ENCODE measurements at places on chromosomes 6 and 20.

GRCh38 chr6:68211242-68211795 is 423.8 kb upstream of the ADGRB3 start:
- no peak for DNase-seq

- no peak for DNase-seq
Observed at GRCh38 chr6:52053038-52053695, 34.2 kb downstream of the PKHD1 start.

DNA sequence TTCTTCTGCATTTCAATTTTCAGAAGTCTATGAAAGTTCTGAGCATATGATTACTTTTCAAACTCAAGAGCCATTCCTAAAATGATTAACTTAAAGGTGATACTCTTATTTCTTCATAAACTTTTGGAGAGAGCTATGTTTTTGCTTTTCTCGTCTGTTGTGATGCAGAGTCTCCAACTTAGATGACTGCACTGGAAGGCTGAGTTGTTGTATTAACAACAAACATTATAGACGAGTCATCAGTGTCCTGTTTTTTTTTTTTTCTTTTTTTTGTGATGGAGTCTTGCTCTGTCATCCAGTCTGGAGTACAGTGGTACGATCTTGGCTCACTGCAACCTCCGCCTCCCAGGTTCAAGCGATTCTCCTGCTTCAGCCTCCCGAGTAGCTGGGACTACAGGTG is 101.9 kb downstream of the CD109 start:
- no peak for DNase-seq

- DNase-seq, result peak; percentile 52
Observed at GRCh38 chr6:90078513-90079289, 184.4 kb downstream of the GJA10 start.

- DNase-seq, result no peak
Observed at GRCh38 chr6:137769797-137770362, 97.2 kb upstream of the TNFAIP3 start.

DNA sequence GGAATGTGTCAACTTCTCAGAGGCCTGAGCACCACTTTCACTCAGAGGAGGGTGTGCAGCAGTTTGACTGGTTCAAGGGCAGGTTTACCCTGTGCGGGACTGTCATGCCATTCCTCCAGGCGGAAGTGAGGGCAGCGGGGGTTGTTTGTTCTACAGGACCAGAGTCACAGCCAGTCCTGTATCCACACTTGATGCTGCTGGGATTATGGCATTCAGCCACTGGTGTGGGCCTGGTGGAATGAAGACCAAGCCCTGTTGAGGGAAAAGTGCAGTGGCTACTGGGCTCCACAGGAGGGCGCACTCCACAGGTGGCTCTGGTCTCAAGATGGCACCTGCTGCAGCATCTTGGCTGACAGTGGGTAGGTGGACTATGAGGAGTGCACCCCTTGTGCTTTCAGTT is 14.8 kb downstream of the SEMG2 start:
- DNase-seq, result no peak

DNA sequence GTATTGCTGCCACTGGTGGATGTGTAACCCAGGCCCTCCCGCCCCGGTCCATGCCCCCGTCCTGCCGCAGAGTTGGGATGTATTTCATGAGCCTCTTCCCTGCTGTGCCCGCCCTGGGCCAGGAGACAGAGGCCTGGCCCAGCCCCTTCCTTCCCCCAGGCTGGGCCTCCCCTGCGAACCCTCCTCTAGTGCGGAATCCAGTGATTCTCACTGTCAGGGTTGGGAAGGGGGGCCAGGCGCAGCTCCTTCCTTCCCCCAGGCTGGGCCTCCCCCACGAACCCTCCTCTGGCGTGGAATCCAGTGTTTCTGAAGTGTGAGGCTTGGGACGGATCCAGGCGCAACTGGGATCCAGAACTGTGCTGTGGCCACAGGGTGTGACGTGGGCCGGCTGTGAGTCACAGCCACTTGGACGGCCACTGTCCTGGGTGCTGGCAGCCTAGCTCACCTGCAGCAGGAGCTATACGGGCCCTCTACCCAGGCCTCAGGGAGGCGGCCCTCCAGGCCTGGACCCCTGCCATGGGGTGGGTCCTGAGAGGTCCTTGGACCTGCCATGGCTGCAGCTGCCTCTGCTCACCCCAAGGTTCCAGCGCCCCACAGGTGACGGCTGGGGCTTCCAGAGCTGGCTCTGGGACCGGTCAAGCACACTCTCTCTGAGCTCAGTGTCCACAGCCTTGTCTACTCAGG is 28.3 kb downstream of the COL20A1 start:
- DNase-seq, result no peak

- no peak for DNase-seq
Observed at GRCh38 chr6:15791448-15792181, 128.8 kb upstream of the DTNBP1 start.

DNA sequence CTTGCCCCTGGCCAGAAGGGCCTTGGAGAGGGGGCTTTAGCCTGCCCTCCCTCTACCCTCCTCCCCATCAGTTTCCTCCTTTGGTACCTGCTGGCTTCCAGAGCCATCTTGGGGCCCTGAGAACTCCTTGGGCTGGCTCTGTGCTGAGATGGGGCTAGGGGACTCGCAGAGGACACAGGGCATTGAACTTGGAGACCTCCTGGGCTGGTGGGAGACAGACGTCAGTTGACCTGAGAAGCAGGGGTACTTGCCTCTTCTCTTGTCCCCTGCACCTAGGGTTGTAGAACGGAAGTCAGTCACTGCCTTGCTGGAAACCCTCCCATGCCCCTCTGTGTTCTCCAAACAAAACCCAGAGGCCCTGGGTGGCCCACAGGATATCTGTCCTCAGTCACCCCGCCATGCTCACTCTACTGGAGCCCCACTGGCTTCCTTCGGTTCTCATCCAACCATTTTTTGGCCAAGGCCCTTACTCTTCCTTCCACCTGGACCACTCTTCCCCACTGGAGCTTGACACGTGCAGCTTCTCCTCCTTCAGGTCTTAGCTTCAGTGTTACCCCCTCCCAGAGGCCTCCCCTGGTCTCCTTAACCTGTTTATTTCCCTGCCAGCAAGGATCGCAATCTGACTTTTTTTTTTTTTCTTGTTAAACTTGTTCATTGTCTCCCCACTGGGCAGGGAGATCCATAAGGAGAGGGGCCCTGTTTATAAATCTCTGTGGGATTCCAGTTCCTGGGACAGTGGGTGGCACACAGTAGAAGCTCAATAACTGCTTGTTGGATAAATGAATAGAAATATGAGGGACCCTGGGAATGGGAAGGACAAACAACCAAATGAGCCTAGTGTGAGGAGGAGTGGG is 971 bp downstream of the RBCK1 start:
- no peak for DNase-seq

DNA sequence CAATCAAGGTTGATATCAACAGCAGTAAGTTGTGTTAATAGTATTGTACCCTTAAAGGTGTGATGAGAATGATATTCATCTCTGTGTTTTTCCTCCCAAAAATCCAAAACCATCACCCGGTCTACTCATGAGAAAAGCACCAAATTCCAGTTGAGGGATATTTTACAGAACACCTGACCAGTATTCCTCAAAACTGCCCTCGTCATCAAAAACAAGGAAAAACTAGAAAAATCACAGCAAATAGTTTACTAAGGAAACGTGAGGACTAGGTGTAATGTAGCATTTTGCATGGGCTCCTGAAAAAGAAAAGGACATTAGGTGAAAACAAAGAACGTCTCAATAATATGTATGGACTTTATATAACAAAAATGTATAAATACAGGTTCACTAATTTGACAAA is 394.4 kb upstream of the NRSN1 start:
- no peak for DNase-seq

GRCh38 chr6:127439718-127440117 is 19.5 kb downstream of the KIAA0408 start:
- DNase-seq, result no peak

DNA sequence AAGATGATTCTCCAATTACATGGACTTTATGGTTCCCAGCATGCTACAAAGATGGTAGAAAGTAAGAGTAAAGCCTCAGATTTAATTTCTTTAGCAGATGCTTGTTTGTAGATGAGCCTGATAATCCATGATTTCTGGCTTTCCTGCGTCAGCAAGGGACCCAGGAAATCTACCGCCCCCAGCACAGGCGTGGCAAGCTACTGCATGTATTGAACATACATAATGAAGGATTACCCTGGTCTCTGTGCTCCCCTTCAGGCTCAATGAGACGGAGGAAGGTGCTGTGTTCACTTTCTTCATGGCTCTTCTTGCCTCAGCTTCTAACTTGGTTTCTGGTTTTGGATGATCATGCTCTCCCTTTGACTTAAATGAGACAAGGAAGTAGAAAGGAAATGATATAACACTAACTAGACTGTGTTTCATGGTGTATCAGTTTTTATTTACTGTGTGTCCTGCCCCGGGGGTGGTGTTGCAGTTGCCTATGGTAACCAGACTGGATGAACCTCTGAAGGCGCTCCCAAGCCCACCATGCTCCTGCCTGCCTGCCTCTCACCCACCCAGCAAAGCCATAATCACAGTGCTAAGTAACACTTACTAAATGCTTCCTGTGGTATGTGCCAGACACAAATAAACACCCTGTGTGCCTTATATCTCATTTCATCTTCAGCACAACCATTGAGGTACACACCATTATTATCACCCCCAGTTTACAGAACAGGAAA is 17.9 kb downstream of the GCM1 start:
- DNase-seq, result no peak

DNA sequence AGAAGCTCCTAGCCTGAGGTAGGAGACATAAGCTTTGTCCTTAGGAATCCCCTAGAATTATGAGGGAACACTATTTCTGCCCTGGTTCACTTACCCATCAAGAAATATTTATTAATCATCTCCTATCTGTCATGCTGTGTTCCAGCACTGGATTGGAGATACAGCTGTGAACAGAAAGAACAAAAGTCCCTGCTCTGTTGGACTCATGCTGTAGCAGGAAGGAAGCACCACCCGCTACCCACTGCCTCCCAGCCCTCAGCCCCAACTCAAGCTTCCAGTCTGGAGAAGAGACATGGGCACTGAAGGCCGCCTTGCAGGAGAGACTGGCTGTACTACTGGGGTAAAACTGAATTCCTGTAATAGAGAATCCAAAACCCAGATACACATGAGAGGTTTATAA is 78.0 kb downstream of the MDGA1 start:
- DNase-seq, result no peak

- DNase-seq, result no peak
Observed at GRCh38 chr20:63163596-63164483, 52.1 kb downstream of the YTHDF1 start.

DNA sequence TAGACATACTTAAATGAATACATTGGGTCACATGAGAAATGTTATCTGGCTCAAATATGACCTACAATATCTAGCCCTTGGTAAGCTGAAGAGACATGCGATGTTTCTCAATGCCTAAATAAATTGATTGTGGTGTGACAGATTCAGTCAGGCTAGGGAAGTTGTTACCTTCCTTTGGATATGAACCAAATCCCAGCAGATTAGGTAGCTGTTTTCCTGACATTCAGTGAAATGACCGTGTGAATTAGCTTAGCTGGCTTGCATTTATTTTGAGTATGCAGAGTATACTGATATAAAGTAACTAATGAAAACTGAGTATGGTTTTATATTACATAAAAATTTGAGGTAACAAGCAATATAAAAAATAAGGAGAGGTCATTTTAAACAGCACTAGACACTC is 288.2 kb downstream of the GJA1 start:
- no peak for DNase-seq

- no peak for DNase-seq
Observed at GRCh38 chr6:35044761-35045421, 96.2 kb downstream of the TCP11 start.

DNA sequence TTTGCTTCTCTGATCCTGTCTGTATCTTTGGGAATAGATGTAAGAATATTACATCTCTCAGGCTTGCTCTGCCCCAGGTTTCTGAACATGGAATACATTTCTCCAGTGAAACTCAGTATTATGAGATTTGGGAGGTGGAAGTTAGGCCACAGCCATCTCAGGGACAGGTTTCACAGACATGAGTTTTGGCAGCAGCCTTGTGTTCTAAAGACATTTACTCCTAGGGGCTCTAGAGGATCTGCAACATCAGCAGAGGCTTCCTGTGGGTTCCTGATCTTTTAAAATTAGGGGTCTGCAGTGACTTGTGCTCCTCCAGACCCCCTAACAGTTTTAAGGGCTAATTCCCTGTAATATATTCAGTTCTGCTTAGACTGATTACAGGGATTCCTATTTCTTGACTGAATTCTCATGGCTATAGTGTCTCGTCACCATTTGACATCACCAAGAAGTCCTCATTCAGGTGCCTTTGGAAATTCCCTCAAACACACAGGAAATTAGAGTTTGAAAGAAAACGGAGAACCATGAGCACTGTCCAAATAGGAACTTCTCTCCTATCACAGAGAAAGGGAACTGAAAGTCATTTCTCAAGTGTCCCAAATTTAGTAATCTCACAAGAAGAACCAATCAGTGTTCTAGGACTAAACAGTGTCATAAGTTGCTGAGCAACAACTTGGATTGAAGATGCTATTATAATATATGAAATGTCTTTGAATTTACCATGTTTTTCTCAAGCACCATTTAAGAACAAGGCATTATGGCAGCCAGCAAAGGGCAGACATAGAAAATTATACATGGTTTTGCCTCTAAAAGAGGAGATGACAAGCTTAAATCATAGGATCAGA is 2.5 kb upstream of the HLA-DRA start:
- no peak for DNase-seq

DNA sequence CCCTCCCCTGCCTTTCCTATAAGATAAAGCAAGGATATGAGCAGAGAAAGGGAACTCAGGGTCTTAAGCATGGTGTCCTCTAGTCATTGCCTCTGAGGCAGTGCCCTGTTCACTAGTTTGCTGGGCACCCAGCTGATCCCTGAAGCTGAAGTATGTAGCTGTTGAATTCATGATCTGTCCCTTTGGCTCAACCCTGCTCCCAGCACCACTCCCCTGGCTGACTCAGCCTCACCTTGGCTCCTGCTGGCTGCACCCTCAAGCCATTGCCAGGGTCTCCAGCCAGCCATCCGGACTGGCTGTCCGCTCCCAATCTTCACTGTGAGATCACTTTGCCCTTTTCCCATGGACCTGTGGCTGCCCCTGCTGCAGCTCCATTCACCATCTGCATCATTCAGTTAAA is 25.9 kb upstream of the UST start:
- DNase-seq, result no peak

All from CD8-positive, alpha-beta T cell (primary cell).